ENCODE measurements at places on chromosomes 4 and X. TPM values are rescaled to one million over a fixed set of nuclear protein-coding genes. Genes with fewer than 3 reads are reported as not detected.

- ATAC-seq = no peak
These were observed 5.4 kb downstream of the CPLX1 start for GRCh38 chr4:820230-821172.

DNA sequence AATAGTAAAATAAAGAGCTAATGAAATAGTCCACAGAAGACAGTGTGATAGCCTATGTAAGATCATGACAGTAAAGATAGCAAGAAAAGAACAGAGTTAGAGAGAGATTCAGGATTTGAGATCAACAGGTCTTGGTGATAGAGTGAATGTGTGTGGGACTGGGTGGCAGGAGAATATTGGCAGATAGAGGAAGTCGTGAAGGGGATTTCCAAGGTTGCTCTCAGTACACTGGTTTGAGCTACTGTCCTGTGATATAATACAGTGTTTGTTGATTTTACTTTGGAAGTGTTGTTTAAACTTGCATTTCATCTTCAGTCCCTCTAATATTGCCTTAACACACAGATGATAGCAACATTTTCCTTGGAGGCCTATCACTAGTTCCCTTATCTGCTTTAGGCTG, 44.1 kb downstream of the DTHD1 start:
- no peak for ATAC-seq

DNA sequence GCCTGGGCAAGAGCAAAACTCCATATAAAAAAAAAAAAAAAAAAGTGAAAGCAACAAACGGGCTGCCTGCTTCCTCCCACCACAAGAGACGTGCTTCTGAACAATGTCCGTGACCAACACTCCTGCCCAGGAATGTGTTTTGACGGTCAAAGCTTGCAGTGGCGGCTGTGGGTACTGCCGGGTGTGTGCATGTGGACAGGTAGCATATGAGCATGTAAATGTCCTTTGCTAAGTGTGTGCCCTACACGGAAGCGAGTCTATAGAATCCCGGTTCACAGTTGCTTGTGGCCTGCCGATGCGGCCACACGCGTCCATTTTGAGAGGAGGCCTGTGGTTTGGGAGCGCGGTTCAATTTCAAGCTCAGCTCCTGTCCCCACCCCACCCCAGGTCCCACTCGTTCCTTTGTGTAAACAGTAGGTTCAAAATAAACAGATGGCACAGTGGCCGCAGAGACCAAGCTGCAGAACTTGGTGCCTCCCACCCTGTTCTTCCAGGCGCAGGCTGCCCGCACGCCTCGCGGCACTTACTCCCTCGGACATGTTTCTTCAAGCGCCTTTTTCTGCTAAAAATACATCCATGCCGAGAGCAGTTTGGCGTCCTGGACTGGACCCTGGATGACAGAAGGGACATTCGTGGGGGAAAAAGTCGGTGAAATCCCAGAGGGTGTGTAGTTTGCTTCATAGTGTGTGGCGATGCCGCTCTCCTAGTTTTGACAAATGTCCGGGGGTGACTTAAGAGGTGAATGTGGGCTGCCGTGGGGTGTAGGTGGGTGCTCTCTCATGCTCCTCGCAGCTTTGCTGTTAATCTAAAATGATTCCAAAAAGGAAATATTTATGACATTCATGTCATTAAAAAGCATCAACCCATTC, 11.5 kb upstream of the NKX1-1 start:
- no peak for ATAC-seq

DNA sequence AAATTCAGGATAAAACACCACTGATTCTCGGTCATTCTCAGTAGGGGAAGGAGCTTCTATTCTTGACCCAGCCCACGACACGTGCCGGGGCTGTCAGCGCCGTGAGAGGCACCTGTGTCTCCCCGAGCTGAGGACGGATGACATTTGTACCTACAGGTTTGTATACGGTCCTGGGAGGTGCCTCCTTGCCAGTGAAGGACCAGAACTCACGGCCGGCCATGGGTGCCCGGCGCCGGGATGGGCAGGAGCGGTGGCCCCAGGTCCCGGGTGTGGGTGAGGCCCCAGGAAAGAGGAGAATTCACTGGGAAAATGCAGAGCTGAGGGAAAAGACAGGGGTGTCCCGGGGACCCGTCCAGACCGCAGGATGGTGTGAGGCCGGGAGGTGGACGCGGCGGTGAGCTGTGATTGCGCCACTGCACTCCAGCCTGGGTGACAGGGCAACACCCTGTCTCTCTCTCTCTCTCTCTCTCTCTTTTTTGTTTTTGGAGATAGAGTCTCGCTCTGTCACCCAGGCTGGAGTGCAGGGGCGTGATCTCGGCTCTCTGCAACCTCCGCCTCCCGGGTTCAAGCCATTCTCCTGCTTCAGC, 48.9 kb upstream of the PPP2R3B start:
- ATAC-seq = no peak

DNA sequence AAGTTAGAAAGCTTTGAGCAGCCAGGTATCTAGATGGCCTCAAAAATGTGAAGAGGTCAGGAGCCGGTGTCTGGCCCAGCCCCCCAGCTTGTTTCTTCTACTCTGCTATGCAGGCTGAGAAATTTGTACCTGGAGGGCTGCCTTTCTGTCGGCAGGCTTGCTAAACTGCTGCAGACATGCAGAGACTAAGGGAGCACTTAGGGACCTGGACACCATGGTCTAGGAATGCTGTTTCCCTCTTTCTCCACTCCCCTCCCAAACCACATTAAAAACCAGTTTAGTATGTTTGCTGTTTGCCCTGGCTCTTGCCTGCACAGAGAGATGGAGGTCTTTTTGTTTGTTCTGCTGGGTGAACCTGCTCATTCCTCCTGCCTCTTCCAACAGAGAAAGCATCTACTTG, 157.1 kb upstream of the DGKK start:
- ATAC-seq = no peak

GRCh38 chr4:633976-634598, 8.7 kb downstream of the PDE6B start:
- ATAC-seq = no peak

DNA sequence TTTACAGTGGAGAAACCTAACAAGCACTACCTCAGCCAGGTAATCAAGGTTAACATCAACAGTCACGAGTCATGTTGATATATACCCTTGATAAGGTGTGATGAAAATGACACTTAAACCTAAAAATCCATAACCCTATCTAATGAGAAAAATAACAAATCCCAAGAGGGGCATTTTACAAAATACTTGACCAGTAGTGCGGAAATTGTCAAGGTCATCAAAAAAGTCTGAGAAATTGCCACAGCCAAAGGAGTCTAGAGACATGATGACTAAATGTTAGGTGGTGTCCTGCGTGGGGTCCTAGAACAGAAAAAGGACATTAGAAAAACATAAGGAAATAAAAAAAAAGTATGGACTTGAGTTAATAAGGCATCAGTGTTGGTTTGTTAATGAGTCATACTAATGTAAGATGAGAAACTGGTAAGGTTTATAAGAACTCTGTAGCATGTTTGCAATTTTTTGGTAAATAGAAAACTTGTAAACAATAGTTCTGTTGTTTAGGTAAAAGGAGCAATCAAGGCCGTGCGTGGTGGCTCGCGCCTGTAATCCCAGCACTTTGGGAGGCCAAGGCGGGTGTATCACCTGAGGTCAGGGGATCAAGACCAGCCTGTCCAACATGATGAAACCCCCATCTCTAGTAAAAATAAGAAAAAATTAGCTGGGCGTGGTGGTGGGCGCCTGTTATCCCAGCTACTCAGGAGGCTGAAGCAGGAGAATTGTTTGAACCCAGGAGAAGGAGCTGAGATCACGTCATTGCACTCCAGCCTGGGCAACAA, 2.9 kb downstream of the RPL36A start:
- no peak for ATAC-seq

- ATAC-seq = peak; percentile 40
These were observed 772 bp upstream of the FBXW7 start for GRCh38 chr4:152536545-152537182.

GRCh38 chrX:149120459-149120858, 384.6 kb downstream of the IDS start:
- ATAC-seq = no peak

- peak; percentile 33 for ATAC-seq
These were observed 88.7 kb downstream of the DCTD start for GRCh38 chr4:182828360-182829025.

GRCh38 chrX:116281106-116281505, 110.6 kb downstream of the AGTR2 start:
- peak; percentile 71 for ATAC-seq

GRCh38 chr4:152456609-152457008, 79.3 kb downstream of the FBXW7 start:
- no peak for ATAC-seq

DNA sequence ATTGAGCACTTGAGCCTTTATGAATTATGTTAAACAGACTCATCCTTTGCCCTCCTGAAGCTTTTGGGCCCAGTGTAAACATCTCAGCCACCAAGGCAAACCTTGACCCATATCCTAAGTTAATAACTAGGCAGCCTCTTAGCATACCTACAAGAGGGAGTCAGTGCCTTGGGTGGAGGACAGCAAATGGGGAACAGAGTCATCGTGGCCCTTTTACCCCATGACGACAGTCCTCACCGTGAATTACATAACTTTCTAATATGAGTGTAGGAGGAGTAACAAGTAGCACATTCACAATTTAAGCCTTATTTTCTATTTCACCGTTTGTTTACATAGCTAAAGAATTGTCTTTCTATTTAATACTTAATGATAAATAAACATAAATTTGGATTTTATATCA, 16.8 kb downstream of the CLDN22 start:
- no peak for ATAC-seq

GRCh38 chr4:69934150-69934549, 3.3 kb downstream of the CSN1S1 start:
- no peak for ATAC-seq

DNA sequence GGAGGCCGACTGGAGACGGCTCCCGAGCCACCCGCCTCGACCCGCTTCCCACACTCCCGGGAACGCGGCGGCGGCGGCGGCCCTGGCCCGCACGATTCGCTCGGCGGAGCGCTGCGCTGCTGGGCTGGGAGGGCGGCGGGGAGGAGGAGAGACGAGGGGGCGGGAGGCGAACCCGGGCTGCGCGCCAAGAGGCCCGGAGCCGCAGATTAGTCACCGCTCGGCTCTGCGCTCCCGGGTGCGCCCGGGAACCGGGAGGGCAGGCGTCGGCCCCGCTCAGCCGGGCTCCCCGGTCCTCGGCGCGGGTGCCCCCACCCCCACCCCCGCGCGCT, 11.2 kb upstream of the BCOR start:
- peak; percentile 45 for ATAC-seq

DNA sequence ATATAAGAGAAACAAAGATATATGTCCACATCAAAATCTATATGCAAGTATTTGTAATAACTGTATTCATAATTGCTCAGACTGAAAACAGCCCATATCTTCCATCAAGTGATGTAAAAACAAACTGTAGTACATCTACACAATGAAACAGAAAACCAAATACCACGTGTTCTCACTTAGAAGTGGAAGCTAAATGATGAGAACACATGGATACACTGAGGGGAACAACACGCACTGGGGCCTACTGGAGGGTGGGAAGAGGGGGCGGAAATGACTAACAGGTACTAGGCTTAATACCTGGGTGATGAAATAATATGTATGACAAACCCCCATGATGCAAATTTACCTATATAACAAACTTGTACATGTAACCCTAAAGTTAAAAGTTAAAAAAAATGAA, 42.7 kb downstream of the UBA6 start:
- no peak for ATAC-seq

DNA sequence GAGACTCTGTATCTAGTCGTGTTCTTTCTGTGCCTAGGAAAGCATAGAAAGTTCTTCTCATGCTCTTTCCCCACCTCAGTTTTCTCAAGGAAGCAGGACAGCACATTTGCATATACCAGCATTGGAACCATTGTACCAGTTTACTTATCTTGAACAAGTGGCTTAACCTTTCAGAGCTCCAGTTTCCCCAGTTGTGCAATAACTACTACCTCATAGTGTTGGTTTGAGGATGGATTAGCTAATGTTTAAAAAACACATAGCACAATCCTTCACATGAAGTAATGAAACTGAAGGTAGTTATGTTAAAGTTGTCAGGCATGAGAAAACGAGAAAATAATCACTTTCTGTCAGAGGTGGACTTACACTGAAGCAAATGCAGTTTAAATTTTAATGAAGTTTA, 92.2 kb upstream of the H2AZ1 start:
- no peak for ATAC-seq

DNA sequence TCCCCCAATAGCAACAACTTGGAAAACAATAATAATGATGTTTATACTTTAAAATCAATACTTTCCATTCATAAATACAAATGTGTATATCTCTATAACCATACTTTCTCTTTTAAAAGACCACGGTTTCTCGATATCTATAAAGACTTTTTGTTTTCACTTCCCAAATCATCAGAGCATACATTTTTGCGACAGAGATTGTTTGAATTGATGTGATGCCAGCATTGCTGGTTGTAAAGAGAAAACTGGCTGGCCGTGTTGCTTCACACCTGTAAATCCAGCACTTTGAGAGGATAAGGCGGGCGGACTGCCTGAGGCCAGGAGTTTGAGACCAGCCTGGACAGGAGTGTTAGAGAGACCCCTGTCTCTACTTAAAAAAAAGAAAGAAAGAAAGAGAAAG, 77.6 kb upstream of the ZNF518B start:
- ATAC-seq = no peak

GRCh38 chr4:118765399-118765798, 70.5 kb downstream of the SEC24D start:
- no peak for ATAC-seq

- ATAC-seq = no peak
These were observed 97.6 kb downstream of the FAM193A start for GRCh38 chr4:2634014-2634413.

GRCh38 chrX:150525061-150525919, 43.1 kb upstream of the MTM1 start:
- no peak for ATAC-seq

- ATAC-seq = peak; percentile 35
These were observed 966.3 kb downstream of the FSTL5 start for GRCh38 chr4:161197474-161197873.

DNA sequence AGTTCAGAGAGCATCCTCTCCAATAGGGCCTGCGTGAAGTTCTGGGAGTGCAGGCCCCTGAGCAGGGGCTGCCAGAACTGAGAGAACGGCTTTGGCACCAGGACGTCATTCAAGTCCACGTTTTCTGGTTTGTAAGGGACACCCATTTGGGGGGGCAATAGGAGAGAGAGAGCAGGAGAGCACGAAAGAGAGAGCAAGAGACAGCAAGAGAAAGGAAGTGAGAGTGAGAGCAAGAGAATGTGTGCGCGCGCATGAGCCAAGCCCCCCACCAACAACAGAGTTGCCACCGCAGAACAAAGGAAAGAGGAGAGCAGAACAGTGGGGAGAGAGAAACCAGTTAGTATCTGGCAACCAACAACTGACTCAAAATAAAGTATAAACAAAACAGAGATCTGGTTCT, 10.4 kb downstream of the LAS1L start:
- no peak for ATAC-seq

Gene ZNF711
- total RNA-seq = 42.9 TPM

Gene ODAM
- not detected for total RNA-seq

Gene GLUD2
- 1.6 TPM for total RNA-seq

Gene C4orf50
- 0.19 TPM for total RNA-seq

Gene KLHL15
- total RNA-seq = 15.7 TPM

Gene HSFX2
- total RNA-seq = 1.5 TPM

Gene GRPR
- total RNA-seq = 0.14 TPM

All from motor neuron (in vitro differentiated cells).